ENCODE measurements at places on chromosomes 12 and 14. TPM values are rescaled to one million over a fixed set of nuclear protein-coding genes. Genes with fewer than 3 reads are reported as not detected.

DNA sequence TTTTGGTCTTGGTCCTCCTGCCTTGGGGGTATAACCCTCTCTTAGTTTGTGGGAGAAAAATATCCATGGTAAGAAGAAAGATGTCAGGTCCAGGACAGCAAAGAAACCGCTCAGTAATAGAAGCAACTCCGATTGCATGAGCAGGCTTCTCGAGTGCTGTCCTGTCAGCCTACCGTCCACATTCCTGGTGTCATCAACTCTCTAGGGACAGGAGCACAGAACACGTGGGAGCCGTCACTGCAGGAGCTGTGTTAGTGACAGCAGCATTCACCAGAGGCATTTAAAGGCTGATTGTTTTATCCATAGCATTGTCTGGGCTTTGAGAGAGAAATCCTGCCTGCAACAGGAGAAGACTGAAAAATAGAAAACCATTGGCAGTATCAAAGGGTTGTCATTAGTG lies 244.2 kb downstream of the CACNA1C start:
- DNase-seq = no peak

GRCh38 chr12:12784911-12785814 lies at the start of gene APOLD1:
APOLD1 (plus strand) TSS chr12:12785659; CDS start chr12:12785692, 33 bp downstream.
- DNase-seq = no peak

Gene FGF6
- total RNA-seq = not detected

Gene RAB3IP
- total RNA-seq = 21.6 TPM

Gene PLEKHD1
- total RNA-seq = 2.3 TPM

DNA sequence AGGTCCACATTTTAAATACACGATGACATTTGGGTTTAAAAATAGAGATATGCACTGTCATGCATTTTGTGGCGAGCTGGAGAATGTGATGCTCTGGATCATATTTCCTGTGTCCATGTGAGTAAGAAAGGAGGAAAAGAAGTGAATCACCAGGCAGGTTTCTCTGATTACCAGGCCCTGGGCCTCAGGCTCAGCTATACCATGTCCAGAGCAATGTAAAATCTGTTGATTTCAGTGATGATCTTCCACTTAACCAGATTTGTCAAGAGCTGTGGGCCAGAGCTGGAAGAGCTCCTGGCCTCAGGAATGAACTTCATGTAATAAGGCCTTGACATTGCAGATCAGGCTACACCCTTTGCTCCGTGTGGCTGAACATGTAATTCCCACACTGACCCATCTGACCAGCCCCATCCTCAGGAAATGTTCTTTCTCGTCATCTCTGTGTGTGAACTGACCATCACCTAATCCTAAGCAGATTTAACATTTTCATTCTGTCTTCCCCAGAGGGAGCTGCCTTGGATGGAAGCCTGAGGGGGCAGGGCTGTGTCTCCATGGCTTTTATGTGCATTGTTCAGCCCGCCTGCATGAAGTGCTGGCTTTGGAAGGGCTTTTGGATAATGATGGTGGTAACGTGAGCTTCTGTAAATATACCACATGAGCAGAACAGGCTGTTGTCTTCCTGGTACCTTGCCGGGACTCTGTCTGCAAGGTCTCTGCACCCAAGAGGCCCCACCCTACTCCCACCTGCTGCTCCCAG lies 54.5 kb downstream of the CRACR2A start:
- no peak for DNase-seq

- no peak for DNase-seq
Observed at GRCh38 chr14:38583471-38583870, 327.6 kb upstream of the CLEC14A start.

- no peak for DNase-seq
Observed at GRCh38 chr12:72281126-72281525, 9.0 kb downstream of the TRHDE start.

DNA sequence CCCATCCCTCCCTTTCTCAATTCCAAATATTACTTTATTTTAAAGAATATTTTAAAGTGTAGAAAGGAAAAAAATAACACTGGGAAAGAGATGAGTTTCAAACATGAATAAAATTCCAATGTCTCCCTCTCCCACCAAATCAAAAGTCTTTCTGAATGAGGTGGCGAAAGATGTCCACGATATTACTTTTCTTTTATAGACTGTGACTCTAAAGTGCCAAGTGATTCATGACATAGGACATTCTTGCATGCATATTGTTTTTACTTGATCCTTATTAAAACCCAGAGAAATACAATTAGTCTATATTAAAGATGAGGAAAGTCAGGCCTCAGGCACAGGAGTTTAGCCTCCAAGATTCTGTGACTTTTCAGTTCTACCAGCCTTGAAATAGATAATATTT lies 16.0 kb upstream of the LUM start:
- DNase-seq = no peak

Gene FAM177A1
- total RNA-seq = 54.0 TPM

Gene OR4E2
- total RNA-seq = not detected

Gene PROX2
- not detected for total RNA-seq

- no peak for DNase-seq
Observed at GRCh38 chr12:93573552-93574223, 1.2 kb downstream of the SOCS2 start.

DNA sequence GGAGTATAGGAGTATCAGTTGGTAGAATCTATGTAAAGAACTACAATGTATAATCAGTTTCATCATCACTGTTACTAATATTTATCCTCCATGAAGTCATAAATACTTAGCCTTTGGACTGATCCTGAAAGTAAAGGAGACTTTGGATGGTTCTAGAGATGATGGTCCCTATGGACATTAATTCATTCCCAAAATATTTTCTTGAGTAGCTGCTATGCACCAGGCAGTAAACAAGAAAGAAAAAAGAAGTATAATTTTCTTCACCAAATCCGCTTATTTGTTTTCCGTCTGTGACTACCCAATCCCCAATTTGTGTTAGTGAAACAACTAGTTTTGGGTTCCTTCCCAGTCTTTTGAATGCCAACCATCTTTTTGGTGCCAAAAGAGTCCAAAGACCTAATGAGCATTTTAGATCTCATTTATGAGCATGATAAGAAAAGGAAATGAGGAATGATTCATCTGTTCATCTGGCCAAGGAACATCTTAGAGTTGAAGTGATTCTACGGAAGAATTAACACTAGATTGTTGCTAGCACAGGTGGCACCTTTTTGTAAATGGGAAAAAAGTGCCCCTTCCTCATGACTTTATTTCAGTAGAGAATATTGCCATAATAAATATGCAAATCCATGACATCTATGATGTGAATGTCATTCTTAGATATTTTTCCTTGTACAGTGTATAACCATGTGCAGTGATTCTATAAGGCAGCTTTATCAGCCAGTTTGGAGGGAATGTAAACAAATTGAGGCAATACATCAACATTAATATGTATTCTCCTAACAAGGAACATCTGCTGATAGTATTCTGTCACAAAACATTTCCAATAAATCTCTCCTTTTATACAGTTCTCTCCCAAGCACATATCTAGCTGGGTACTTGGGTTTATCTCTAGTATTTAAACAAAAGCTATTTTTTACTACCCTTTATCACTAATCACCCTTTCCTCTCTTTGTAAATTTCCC lies 85.1 kb upstream of the CCDC91 start:
- DNase-seq = no peak

- DNase-seq = no peak
Observed at GRCh38 chr14:69323999-69324282, 64.0 kb downstream of the GALNT16 start.

GRCh38 chr14:99432485-99432884 lies 48.2 kb downstream of the SETD3 start:
- no peak for DNase-seq

DNA sequence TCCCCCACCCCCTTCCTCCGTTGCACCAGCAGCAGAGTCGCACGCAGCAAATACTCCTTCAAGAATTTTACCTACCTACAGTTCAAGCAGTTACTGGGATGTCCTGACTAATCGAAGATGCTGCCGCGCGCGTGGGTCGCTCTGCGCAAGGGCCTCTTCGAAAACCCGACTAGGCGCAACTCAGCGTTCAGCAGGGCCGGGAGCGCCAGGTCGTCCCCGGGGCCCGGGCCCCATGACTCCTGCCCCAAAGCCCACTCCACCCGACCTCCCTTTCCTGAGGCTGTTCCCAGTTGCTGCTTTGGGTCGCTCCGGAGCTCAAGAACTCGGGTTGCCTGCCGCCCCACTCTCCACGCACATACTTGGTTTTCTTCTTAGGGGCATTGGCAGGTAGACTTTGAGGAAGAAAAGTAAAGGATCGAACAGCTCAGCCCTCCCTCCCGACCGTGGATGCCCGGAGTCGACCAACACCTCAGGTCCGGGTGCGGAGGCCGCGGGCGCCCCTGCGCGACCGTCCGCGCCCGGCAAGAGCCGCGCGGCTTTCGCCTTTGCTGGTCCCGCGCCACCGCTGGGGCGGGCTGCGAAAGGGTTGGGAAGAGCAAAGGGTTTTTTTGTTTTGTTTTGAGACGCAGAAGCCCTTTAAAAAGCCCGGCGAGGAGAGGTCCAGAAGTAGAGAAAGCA lies 1.9 kb downstream of the BMP4 start:
- DNase-seq = no peak

Gene CCDC175
- not detected for total RNA-seq

Measured in breast epithelium (tissue), 4 donors.